ENCODE measurements at places on chromosomes 12 and 14.

DNA sequence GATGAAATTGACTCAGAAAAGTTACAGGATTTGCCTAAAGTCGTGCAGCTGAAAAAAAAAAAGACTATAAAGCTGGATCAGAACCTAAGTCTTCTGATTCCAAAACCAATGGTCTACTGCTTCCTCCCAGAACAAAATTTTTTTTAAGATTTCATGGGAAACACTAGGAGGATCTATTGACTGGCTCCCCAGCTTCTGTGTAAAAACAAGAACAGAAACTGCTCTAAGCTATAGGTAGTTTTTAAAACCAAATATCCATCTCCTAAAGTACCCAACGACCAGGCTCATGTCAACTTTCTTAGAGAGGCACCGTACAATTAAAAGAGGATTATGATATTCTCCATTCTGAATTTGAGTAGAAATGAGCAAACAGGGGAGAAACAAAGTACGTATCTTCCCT lies 9.4 kb downstream of the FMNL3 start:
- no peak for DNase-seq

- DNase-seq = peak; percentile 83
Observed at GRCh38 chr12:19273482-19274330, 144.2 kb downstream of the PLEKHA5 start.

DNA sequence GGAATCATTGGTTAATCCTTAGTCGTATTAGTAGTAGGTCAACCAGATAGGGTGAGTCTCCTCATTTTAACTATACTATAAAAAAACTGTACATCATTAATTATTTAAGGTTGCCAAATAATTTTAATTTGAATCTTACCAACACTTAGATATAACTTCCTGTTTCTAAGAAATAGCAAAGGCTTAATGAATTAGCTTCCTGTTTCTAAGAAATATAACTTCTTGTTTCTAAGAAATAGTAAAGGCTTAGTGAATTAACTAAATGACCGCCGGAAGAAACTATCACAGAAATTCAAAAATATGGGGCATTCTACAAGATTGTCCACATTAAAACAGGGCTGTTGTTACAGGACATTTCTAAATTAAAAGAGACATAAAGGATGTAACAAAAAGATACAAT lies 392.9 kb upstream of the FOXG1 start:
- no peak for DNase-seq

DNA sequence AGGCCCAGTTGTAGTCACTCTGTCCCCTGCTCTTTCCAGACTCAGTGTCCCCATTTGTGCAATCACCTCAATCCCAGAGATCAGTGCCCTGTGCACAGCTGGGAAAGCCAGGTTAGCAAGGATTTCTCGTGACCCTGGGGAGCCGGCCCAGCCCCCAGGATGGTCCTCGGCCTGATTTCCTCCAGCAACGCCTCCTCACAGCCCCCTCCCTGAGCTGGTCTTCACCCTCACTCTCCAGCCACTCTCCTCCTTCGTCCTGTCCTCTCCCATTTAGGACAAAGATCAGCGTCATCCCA lies 194.8 kb upstream of the C14orf180 start:
- DNase-seq = no peak

DNA sequence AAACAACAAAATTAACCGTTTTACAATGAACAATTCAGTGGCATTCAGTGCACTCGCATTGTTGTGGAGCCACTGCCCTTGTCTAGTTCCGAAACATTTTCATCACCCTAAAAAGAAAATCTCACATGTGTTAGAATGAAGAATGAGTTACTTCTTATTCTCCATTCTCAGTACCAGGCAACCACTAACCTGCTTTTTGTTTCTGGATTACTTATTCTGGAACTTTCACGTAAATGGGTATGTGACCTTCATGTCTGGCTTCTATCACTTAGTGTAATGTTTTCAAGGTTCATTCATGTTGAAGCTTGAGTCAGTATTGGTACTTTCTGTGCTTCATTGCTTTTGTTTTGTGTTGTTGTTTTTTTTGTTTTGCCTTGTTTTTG lies 15.6 kb downstream of the RCOR1 start:
- no peak for DNase-seq

DNA sequence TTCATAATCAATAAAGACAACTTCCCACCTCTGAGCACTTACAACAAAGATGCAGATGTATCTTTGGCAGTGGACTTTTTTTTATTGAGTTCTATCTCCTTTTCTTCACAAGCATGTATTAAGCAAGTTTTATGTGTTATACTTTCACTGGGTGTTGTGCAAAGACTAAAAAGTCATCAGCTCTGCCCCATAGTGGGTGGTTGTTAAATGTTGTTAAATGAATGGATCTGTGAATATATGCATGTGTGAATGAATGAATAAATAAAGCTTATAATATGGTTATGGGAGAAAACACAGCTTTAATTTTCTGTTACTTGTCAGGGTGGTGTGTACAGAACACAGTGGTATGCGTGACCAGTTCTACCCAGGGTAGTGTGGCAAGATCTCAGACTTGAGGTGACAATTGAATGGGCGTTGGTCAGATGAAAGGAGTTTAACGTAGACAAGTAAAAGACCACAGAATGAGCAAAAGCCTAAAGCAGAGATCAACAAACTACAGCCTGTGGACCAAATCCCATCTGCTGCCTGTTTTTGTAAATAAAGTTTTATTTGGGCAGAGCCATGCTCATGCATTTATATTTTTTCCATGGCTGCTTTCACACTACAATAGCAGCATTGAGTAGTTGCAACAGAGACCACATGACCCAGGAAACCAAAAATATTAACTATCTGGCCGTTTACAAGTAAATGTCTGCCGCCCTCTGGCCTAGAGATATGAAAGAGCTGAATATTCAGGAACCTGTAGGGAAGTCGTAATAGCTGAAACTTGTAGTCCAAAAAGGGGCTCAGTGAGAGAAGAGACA lies 207.4 kb upstream of the EEA1 start:
- DNase-seq = no peak

DNA sequence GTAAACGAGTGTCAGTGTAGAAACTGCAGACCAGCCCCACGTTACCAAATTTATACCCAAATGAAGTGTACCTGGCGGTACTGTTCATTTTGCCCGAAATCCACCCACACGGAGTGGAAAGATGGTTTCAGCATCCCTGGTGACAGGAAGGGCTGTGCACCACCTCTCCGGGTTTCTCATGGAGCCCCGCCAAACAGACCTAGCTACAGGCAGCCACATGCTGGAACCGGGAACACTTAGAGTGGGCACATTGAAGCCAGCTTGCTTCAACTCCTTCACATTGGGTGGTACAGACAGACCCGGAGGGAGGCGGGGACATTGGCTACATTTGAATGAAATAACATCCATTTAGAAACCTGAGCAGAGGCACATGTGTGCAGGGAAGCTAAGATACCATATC lies 84.4 kb downstream of the PPP2R5C start:
- DNase-seq = no peak

DNA sequence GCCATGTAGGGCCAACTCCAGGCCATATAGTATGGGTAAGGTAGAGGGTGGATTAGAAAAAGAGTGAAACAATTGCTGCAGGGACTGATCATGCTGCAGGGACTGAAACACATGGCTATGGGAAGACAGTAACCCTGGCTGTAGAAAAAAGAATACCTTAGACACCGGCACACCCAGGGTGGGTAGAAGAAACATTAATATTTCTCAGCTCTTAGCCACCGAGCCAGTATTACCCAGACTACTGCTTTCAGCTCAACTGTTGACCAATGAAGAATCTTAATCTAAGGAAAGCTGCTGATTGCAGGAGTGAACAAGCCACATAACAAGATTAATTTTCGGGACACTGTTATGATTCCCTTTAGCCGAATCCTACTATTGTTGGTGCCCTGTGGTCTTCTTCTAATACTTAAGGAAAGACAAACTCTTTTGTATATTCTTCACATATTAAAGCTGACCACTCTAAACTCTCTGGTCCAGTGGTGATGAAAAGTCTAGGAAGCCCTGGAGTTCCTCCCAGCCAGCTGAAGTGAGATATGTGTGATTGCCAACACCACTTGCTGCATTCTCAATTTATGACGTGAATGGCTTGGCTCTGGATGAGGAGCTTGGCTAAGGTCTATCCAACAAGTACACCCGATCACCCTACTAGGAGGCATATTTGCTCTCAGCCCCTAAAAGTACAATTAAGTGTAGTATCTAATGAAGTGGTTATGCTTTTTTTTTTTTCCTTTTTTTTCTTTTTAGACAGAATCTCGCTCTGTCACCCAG lies 69.2 kb downstream of the NOVA1 start:
- DNase-seq = no peak

DNA sequence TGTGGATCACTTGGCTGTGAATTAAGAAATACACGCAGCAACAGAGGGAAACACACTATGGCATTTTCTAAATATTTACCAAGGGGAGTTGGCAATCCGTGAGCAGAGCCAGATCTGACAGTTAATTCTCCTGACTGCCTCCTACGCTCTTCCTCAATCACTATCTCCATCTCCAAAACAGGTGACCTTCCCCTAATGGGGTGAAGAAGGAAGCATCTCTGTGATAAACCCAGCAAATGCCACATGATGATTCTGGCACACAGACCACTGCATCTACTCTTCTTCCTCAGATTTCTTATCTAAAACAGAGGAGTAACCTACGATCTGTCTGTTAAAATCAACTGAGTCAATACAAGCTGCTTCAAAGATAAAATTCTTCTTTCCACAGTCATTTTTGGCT lies 4.4 kb downstream of the SPTB start:
- DNase-seq = no peak

Data from activated CD8-positive, alpha-beta T cell treated with anti-CD3 and anti-CD28 coated beads for 36 hours (primary cell).